CD4-positive, CD25-positive, alpha-beta regulatory T cell (primary cell): ENCODE measurements at places on chromosomes 7 and 10.

DNA sequence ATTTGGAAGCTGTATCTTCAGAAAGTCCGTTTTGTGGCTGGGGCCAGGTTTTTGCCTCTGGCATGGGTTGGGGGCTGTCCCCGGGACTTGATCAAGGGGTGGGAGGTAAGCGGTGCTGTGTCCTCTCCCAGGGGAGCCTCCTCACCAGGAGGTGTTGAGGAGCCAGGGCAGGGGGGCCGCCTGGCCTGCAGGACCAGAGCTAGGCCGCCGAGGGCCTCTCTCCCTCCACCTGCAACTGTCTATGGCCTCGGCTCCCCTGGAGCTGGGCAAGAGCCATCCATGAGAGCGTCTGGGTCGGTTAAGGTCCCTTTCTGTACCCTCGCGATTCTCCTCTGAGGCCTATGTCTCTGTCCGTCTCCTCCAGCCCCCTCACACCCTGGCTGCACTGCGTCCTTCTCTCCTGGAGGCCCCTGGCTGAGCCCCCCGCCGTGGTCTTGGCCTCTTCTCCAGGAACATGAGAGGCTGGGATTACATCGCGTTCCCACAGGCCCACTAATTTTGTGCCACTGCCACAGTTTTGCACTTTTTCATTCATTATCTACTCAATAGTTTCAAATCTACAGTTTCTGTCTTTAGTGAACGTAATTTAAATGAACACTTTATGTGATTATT lies 20.6 kb downstream of the CALML5 start:
- no peaks in the 10 kb centered on the region for H3K36me3 ChIP-seq
- H3K27ac ChIP-seq, result no peak overlapping the region
- no peaks in the 10 kb centered on the region for H3K27me3 ChIP-seq

GRCh38 chr10:10644676-10645385 lies 372.8 kb upstream of the CELF2 start:
- H3K27me3 ChIP-seq, result no peaks in the 10 kb centered on the region
- no peak overlapping the region for H3K27ac ChIP-seq
- H3K4me3 ChIP-seq, result no peak overlapping the region
- H3K4me1 ChIP-seq, result no peaks in the 10 kb centered on the region

GRCh38 chr10:44280226-44281014 lies 104.5 kb downstream of the CXCL12 start:
- DNase-seq, result no peak
- no peak overlapping the region for H3K4me3 ChIP-seq
- H3K36me3 ChIP-seq, result no peaks in the 10 kb centered on the region
- H3K27ac ChIP-seq, result no peak overlapping the region

- H3K27me3 ChIP-seq, result peaks cover 19% of the 10 kb centered on the region
- no peak within 1 kb of the TSS for H3K4me3 ChIP-seq
- no peak for DNase-seq
- H3K36me3 ChIP-seq, result no peaks in the 10 kb centered on the region
Measured at GRCh38 chr7:94394437-94395140, at the start of gene COL1A2. COL1A2 (plus strand) TSS chr7:94394895; CDS start chr7:94395032, 137 bp downstream.

DNA sequence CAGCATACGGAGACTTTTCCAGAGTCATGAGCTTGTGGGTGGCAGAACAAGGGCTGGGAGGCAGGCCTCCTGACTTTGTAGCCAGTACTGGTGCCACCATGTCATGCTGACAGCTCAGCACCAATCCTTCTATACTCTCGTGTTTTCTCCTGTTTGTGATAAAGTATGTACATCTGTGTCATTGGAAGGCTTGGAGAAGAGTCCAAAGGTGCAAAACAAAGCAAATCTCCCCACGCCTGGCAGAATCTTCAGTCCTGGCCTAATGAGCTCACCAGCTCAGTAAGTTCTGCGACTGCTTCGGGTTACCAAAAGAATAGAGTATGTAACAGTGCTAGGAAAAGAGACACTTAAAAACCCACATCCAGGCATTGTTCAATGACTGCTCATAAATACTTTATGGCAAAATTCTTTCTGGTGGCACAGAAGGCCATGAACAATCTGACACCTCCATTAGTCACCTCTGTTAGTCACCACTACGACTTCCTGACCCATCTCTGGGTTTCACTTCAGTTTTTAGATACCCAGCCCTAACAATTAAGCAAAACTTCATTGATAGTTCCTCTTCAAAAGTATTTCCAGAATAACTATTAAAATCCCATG lies 24.5 kb downstream of the STEAP1 start:
- no peaks in the 10 kb centered on the region for H3K27me3 ChIP-seq
- no peak overlapping the region for H3K4me3 ChIP-seq
- no peaks in the 10 kb centered on the region for H3K36me3 ChIP-seq
- DNase-seq, result no peak

DNA sequence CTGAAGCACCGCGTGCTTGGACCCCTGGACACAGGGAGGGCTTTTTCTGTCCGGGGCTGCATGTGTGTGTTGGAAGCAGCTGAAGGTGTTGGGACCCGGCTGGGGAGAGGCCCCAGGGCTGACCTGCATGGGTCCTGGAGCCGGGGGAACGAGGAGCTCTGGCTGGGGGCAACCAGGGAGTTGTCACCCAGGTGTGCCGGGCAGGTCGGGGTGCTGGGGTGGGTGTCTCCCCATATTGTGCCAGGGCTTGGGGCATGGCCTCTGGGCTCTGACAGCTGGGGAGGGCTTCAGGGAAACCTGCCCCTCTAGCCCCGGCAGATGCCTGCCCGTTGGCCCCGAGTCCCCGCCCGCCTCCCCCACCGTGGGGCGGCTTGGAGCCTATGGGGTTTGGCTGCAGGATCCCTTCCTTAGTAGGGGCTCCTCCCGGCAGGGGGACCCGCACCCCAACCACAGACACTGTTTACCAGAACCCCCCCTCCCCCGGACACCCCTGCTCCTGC lies 42.3 kb downstream of the UNCX start:
- H3K27me3 ChIP-seq, result no peaks in the 10 kb centered on the region
- no peak overlapping the region for H3K4me3 ChIP-seq
- no peaks in the 10 kb centered on the region for H3K36me3 ChIP-seq
- no peak overlapping the region for H3K27ac ChIP-seq

DNA sequence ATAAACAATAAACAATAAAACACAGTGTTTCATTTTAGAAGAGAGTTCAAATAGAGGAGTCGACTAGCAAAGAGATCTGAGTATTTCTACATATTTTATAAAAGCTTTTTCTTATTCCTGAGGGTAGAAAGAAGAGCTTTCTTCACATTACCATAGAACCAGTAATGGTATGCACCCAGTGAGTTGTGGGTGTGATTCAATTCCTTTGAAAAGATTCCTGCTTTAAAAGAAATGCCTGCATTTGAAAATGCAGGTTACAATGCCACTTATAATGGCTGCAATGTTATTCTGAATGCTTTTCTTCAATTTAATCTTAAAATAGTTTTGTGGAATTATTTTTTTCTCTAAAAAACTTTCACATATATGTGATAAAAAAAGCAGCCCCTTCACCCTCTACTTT lies 178.1 kb downstream of the CDC14C start:
- H3K27ac ChIP-seq, result no peak overlapping the region
- no peaks in the 10 kb centered on the region for H3K27me3 ChIP-seq
- H3K4me1 ChIP-seq, result no peaks in the 10 kb centered on the region

- H3K36me3 ChIP-seq, result no peaks in the 10 kb centered on the region
- no peak overlapping the region for H3K4me3 ChIP-seq
- H3K4me1 ChIP-seq, result no peaks in the 10 kb centered on the region
- H3K27me3 ChIP-seq, result no peaks in the 10 kb centered on the region
- no peak overlapping the region for H3K27ac ChIP-seq
Measured at GRCh38 chr10:20890009-20890408, 7.1 kb downstream of the NEBL start.

DNA sequence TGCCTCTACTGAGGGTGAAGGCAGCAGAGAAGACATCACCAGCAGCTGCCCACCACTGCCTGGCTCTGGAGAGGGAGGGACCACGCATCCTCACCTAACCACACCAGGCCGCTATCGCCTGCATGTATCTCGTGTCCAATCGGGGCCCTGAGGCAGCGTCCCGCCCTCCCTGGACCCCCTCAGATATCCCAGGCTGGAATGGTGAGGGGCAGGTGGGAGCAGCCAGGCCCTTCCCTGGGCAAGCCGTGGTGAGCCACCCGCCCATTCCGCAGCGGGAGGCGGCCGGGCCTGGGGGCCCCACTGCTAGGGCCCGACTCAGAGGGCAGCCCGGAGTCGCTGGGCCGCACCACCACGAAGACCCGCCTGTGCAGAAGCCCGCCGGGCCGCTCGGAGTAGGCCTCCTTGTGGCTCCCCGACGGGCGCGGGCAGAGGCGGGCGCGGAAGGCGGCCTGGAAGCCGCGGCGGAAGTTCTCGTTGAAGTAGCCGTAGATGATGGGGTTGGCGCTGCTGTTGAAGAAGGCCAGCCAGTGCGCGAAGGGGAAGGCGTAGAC lies 21.6 kb upstream of the PPA1 start:
- H3K27me3 ChIP-seq, result peaks cover 24% of the 10 kb centered on the region
- H3K27ac ChIP-seq, result no peak overlapping the region
- peaks cover 9% of the 10 kb centered on the region for H3K4me1 ChIP-seq
- H3K4me3 ChIP-seq, result no peak overlapping the region
- no peak for DNase-seq
- H3K36me3 ChIP-seq, result no peaks in the 10 kb centered on the region

GRCh38 chr10:46064269-46064817 lies 18.3 kb upstream of the MSMB start:
- H3K4me3 ChIP-seq, result no peak overlapping the region
- DNase-seq, result no peak
- H3K27ac ChIP-seq, result no peak overlapping the region

DNA sequence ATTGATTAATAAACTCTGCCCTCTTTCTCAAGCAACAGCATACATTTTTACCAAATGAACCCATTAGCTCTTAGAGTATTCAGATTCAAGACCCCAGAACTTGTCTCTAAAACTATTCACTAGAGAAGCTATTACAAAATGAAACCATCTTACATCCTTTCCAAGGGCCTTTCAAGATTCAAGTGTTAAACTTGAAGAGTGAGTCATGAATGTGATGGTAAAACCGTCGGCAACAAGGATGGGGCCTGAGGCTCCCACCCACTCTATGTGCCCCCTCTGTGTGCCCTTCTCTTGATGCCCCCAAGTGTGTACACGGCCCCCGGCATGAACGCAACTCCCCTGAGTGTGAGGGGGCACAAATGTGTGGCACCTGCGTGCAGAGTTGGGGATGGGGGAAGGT lies 46.4 kb downstream of the SFMBT2 start:
- DNase-seq, result no peak
- no peak overlapping the region for H3K27ac ChIP-seq
- peaks cover 44% of the 10 kb centered on the region for H3K36me3 ChIP-seq
- no peak overlapping the region for H3K4me3 ChIP-seq
- H3K27me3 ChIP-seq, result no peaks in the 10 kb centered on the region

DNA sequence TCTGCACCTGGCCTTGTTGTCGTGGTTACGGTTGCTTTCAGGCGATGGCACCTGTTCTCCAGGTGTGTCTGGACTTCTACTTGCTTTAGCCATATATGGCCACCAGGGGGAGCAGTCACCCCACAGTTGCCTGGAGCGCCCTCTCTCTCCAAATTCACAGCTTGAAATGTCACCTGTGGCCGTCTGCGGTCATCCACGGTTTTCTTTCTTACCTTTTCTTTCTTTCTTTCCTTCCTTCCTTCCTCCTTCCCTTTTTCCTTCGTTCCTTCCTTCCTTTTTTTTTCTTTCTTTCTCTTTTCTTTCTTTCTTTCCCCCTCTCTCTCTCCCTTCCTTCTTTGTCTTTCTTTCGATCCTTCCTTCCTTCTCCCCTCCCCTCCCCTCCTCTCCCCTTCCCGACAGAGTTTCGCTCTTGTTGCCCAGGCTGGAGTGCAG lies 150.5 kb upstream of the VKORC1L1 start:
- H3K27me3 ChIP-seq, result no peaks in the 10 kb centered on the region
- peak; percentile 59 for DNase-seq
- no peak overlapping the region for H3K27ac ChIP-seq
- no peaks in the 10 kb centered on the region for H3K36me3 ChIP-seq
- no peaks in the 10 kb centered on the region for H3K4me1 ChIP-seq

- peak overlapping the region; percentile 98 for H3K27ac ChIP-seq
- DNase-seq, result no peak
- peak overlapping the region; percentile 62 for H3K4me3 ChIP-seq
- peaks cover 49% of the 10 kb centered on the region for H3K4me1 ChIP-seq
- no peaks in the 10 kb centered on the region for H3K36me3 ChIP-seq
- no peaks in the 10 kb centered on the region for H3K27me3 ChIP-seq
Measured at GRCh38 chr10:3877211-3878000, 92.4 kb upstream of the KLF6 start.

- H3K4me3 ChIP-seq, result peak overlapping the region; percentile 87
- H3K27ac ChIP-seq, result peak overlapping the region; percentile 97
- no peaks in the 10 kb centered on the region for H3K27me3 ChIP-seq
- H3K36me3 ChIP-seq, result peaks cover 14% of the 10 kb centered on the region
- no peak for DNase-seq
Measured at GRCh38 chr10:17652585-17652984, 8.6 kb downstream of the STAM start.

DNA sequence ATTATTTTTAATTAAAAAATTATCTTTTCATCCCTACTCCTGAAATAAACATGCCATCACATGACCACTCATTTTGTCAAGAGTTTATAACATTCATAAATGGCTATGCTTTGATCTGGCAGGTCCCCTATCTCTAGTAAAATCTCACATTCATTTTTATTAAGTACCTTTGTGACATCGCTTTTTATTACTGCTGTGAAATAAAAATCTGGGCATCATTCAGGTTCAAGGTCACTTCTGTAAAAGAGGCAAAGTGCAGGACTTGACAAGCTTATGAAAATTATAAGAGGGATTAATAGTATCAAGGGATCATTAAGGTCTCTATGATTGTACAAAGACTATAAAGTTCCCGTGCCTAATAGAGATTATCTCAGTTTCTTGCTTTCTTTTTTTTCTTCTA lies 416.8 kb upstream of the SEMA3A start:
- DNase-seq, result no peak
- H3K4me3 ChIP-seq, result no peak overlapping the region
- H3K27ac ChIP-seq, result no peak overlapping the region
- no peaks in the 10 kb centered on the region for H3K4me1 ChIP-seq

- H3K27ac ChIP-seq, result no peak overlapping the region
- no peaks in the 10 kb centered on the region for H3K36me3 ChIP-seq
- H3K4me1 ChIP-seq, result no peaks in the 10 kb centered on the region
- DNase-seq, result no peak
- H3K4me3 ChIP-seq, result no peak overlapping the region
- peaks cover 1% of the 10 kb centered on the region for H3K27me3 ChIP-seq
Measured at GRCh38 chr10:94424714-94425337, 22.5 kb downstream of the TBC1D12 start.

DNA sequence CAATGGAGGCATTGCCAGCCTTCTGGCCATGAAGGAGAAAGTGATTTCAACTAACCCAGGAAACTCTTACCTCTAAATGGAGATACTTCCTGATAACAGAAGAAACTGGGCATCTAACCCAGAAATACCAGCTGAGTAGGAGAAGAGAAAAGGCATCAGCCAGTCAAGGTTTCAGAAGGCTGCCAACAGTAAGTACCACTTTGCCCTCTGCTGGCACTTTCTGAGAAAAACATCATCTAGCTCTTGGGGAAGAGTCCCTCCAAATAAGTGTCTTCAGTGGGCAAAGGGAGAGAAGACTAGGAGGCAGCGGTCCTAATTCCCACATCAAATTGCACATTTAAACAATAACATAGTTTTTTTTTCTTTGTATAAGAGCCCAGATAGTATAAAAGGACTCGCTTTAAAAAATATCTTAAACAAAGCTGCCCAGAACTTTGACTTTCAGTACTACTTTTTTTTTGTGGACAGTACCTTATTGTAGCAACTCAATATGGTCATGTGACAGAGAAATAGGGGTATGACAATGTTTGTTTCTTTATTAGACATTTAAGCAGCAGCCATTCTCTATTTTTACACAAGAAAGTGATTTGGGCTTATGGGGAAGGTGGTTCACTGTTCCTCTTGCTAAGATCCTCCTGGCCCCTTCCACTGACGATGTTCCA lies 157.3 kb downstream of the CTTNBP2 start:
- H3K36me3 ChIP-seq, result no peaks in the 10 kb centered on the region
- H3K27me3 ChIP-seq, result no peaks in the 10 kb centered on the region
- no peak overlapping the region for H3K27ac ChIP-seq
- H3K4me1 ChIP-seq, result no peaks in the 10 kb centered on the region
- no peak overlapping the region for H3K4me3 ChIP-seq
